ENCODE measurements at places on chromosomes 7 and 10. TPM values are rescaled to one million over a fixed set of nuclear protein-coding genes. Genes with fewer than 3 reads are reported as not detected.

Gene CHST15
- 8.7 TPM for total RNA-seq

Gene GIMAP2
- not detected for total RNA-seq

Gene PRKCQ
- total RNA-seq = 11.8 TPM

DNA sequence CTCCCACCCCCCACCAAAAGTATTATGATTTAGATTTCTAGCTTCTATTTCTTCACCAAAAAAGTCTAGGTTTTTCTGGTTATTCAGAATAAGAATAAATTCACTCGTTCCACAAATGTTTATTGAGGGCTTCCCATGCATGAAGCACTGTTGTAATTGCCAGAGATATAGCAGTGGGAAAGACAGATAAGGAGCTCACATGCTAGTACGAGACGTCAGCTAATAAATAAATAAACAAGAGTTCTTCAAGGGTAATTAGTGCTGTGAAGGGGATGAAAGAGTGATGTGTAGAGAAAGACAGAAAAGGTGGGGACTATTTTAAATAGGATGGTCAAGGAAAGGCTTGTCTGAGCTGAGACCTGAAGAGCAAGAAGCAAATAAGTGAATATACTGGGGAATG is 38.1 kb upstream of the SEPTIN7 start:
- H3K4me1 ChIP-seq = no peaks in the 10 kb centered on the region
- no peak overlapping the region for H3K4me3 ChIP-seq
- H3K27ac ChIP-seq = no peak overlapping the region
- DNase-seq = no peak
- no peaks in the 10 kb centered on the region for H3K36me3 ChIP-seq

- H3K27ac ChIP-seq = no peak overlapping the region
- no peak for DNase-seq
- H3K4me3 ChIP-seq = peak overlapping the region; percentile 92
- H3K27me3 ChIP-seq = no peaks in the 10 kb centered on the region
- no peaks in the 10 kb centered on the region for H3K4me1 ChIP-seq
Observed at GRCh38 chr7:103149808-103150180, 895 bp upstream of the NAPEPLD start.

GRCh38 chr7:109021390-109021789 is 451.7 kb downstream of the DNAJB9 start:
- H3K27me3 ChIP-seq = no peaks in the 10 kb centered on the region
- no peak overlapping the region for H3K4me3 ChIP-seq
- H3K27ac ChIP-seq = no peak overlapping the region
- H3K36me3 ChIP-seq = no peaks in the 10 kb centered on the region
- no peak for DNase-seq
- H3K4me1 ChIP-seq = no peaks in the 10 kb centered on the region

GRCh38 chr10:130744631-130745030 is 566.9 kb downstream of the TCERG1L start:
- no peak overlapping the region for H3K27ac ChIP-seq
- H3K27me3 ChIP-seq = no peaks in the 10 kb centered on the region
- no peaks in the 10 kb centered on the region for H3K36me3 ChIP-seq
- H3K4me3 ChIP-seq = no peak overlapping the region
- H3K4me1 ChIP-seq = peaks cover 7% of the 10 kb centered on the region

DNA sequence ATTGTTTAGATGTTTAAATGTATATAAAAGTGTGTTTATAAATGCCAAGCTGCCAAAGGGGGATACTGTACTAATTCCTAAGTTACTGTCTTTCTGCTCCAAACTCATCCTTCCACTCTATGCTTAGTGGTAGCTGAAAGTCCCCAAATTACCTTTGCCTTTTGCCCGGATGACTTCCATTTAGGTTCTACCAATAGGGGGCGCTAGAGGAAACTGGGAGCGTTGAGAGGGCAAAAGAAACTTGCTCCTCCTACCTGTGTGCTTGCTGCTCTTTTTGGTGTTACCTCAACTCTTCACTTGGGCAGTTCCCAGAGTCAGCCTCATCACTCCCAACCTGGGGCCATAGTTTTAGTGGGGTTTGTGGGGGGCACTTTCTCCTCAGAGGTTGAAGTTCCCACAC is 5.9 kb upstream of the OR2A25 start:
- no peak overlapping the region for H3K4me3 ChIP-seq
- H3K4me1 ChIP-seq = no peaks in the 10 kb centered on the region
- H3K36me3 ChIP-seq = peaks cover 2% of the 10 kb centered on the region
- H3K27me3 ChIP-seq = no peaks in the 10 kb centered on the region
- peak; percentile 53 for DNase-seq

DNA sequence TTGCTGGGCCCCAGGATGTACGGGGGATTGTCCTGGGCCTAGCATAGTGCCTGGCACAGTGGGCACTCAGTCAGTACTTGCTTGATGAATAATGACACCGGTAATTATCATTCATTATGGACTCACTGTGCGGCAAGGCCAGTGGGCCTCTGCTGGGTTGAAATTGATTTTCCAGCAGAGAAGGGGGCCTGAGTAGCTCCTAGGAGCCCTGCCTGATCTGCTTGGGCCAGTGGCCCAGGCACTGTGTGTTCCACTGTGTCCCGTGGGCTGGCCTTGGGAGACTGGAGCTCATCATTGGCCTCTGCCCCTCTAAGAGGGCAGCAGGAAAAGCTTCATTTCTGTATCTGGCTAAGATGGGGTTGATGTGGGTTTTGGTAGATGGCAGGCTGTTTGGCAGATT is 1.4 kb downstream of the CHST3 start:
- peaks cover 2% of the 10 kb centered on the region for H3K36me3 ChIP-seq
- H3K27ac ChIP-seq = no peak overlapping the region
- H3K4me3 ChIP-seq = peak overlapping the region; percentile 90
- peaks cover 3% of the 10 kb centered on the region for H3K4me1 ChIP-seq
- H3K27me3 ChIP-seq = no peaks in the 10 kb centered on the region

GRCh38 chr7:39565538-39565937 is 666 bp upstream of the YAE1 start:
- no peak overlapping the region for H3K27ac ChIP-seq
- peaks cover 8% of the 10 kb centered on the region for H3K36me3 ChIP-seq
- H3K27me3 ChIP-seq = no peaks in the 10 kb centered on the region
- H3K4me3 ChIP-seq = peak overlapping the region; percentile 97
- H3K4me1 ChIP-seq = peaks cover 2% of the 10 kb centered on the region

DNA sequence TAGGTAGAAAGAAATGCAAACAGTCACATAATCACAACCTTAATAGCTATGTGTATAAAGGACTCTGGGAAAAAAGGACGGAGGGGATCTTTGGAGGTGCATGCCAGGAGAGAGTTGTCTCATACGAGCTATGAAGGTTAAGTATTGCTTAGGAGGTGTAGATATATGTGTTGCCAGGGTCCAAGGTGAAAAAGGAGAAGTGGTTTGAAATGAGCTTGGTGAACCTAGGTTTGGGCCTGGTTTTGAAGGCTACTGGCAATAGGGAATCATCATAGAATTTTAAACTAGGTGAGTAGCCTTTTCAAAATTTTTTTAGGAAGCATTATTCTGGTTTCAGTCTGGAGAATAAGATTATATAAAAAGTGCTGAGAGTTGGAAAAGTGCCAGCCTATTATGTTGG is 336.8 kb downstream of the AUTS2 start:
- no peak overlapping the region for H3K27ac ChIP-seq
- no peaks in the 10 kb centered on the region for H3K4me1 ChIP-seq
- no peak for DNase-seq

GRCh38 chr7:81616951-81617350 is 152.9 kb downstream of the HGF start:
- no peaks in the 10 kb centered on the region for H3K36me3 ChIP-seq
- H3K27ac ChIP-seq = no peak overlapping the region
- no peaks in the 10 kb centered on the region for H3K27me3 ChIP-seq
- H3K4me3 ChIP-seq = no peak overlapping the region

GRCh38 chr10:119947300-119947699 is 54.8 kb downstream of the SEC23IP start:
- no peak for DNase-seq
- H3K4me1 ChIP-seq = no peaks in the 10 kb centered on the region
- H3K27me3 ChIP-seq = no peaks in the 10 kb centered on the region
- peaks cover 10% of the 10 kb centered on the region for H3K36me3 ChIP-seq

DNA sequence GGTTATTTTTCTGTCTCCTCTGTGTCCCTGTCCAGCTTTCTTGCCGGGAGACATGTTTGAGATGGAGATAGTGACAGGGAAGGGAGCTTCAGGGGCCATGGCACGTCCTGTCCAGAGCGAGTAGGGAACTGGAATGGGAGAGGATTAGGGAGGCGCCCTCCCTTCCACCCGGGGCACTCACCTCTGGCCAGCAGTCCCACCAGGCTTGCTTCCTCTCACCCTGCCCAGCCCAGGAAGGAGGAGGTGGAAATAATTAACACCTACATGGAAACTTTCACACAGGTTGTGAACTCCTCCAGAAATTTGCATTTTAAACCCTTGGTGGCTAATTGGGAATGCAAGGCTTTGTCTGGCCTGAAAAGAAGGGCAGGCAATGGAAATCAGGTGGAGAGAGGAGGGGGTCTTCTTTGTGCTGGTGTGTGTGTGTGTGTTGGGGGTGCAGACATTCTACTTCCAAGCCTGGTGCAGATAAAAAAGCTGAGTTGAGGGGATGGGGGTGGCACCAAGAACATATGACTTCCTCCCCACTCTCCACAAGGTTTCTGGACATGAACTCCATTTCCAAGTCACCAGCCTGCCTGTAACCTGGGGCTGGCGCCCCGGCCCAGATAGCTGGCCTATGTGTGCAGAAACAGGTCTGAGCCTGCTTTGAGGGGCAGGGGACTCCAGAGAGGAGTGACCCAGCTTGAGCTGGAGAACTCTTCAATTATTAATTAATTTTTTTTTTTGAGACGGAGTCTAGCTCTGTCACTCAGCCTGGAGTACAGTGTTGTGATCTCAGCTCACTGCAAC is 199.4 kb downstream of the CYP26A1 start:
- H3K36me3 ChIP-seq = peaks cover 22% of the 10 kb centered on the region
- DNase-seq = peak; percentile 89
- peaks cover 15% of the 10 kb centered on the region for H3K4me1 ChIP-seq
- H3K27ac ChIP-seq = peak overlapping the region; percentile 95

DNA sequence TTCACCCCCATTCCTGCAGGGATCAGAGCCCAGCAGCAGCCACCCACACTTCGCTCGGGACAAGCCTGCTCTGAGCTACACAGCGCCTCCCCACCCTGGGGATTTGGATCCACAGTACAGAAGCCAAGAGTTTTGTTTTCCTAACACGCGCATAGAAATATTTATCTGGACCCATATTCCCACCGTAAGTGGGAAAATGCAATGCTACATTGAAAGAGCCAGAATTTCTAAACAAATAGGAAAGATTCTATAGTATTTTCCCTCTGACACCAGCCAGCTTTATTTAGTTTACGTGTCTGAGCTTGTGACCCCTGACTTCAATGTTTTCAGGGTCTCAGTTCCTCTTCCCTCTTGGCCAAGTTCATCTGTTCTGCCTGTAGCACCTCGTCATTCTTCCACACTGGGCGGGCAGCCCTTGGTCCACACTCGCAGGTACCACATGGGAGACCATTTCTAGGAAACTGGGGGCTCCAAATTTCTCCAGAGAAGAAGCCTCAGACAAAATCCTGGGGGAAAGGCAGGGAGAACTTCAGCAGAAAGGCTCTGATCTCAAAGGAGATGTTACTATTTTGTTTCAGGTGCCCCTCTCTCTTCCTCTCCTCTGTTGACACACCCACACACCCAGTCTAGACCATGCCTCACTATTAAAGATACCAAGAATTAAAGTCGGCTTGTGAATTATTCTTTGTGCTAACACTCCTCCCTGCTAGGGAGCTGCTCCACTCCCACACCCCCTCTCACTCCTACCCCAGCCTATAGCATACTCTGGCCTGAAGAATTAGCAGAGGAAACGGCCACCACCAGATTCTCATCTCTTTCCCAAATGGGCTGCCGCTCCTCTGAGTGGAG is 116.0 kb upstream of the PCGF5 start:
- no peak overlapping the region for H3K4me3 ChIP-seq
- H3K36me3 ChIP-seq = no peaks in the 10 kb centered on the region
- H3K27me3 ChIP-seq = no peaks in the 10 kb centered on the region
- H3K27ac ChIP-seq = no peak overlapping the region
- H3K4me1 ChIP-seq = no peaks in the 10 kb centered on the region
